DMS53 (cell line): ENCODE measurements at places on chromosomes 3 and 15.

DNA sequence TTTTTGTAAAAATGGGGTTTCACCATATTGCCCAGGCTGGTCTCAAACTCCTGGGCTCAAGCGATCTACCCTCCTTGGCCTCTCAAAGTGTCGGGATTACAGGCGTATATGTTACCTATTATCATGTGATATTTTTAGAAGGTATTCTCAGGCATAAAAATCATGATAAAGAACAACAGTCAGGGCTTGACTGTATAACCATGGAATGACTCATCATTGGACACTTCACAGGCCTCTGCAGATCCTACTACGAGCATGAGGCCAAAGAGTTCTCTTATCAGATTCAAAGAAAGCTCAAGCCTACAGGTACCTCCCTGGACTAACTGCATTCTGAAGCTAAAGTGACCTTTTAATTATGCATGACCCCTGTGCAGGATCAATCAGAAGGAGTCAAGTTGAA, 91.7 kb upstream of the PRICKLE2 start:
- peak; percentile 4 for DNase-seq

- DNase-seq, result no peak
Observed at GRCh38 chr15:90190606-90191343, 10.4 kb upstream of the SEMA4B start.

GRCh38 chr15:56804938-56805337, 71.6 kb upstream of the ZNF280D start:
- DNase-seq, result no peak

DNA sequence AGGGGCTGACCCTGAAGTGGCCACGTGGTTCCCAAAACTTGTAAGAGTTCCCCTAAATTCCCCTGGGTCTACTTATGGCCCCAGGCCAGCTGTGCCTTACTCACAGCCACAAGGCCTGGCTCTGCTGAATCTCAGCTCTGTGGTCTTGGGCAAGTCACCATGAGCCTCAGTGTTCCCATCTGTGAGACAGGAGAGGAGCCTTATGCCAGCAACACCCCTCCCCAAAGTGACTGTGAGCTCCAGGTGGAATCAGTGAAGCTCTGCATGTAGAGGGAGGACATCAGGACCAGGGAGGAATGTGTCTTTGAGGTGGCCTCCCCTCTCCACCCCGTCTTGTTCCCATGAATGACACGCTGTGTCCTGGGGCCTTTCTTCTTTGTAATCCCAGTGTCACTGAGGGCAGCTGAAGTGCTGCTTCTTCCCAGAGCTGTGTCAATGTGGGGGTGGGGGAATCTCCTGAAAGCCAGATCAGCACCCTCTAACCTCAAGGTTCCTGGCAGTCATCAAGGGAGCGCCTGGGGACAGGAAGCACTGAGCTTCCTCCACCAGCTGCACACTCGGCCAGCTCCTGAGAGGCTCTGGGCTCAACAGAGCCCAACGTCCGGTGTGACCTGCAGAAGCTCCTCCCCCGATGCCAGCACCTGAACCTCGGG, 258.9 kb downstream of the UACA start:
- DNase-seq, result peak; percentile 86

DNA sequence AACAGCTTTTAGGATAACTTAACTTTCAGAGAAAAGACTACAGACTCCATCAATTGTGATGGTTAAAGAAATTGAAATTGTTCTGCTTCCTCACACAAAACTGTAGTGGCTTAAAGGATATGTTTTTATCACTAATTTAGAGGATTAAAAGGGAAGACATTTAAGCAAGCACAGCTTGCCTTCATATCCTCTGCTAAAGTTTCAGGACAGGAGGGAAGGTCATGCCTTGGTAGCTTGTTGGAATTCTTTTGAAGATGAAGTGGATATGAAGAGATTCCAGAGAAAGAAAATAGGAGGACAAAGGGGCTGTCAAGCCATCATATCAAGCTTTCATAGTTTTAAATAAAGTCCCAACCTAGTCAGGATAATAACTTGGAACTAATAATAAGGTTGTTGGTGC, 33.1 kb downstream of the CCDC80 start:
- DNase-seq, result no peak

DNA sequence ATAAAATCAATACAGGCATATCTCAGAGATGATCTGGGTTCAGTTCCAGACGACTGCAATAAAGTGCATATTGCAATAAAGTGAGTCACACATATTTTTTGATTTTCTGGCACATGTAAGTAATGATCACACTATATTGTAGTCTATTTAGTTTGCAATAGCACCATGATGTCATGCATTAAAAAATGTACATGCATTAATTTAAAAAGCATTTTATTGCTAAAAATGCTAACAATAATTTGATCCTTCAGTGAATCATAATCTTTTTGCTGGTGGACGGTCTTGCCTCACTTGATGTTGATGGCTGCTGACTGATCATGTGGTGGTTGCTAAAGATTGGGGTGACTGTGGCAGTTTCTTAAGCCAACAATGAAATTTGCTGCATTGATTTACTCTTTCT, 511.1 kb downstream of the OTOL1 start:
- no peak for DNase-seq

- peak; percentile 83 for DNase-seq
Observed at GRCh38 chr3:158918008-158918407, 116.2 kb downstream of the MFSD1 start.

DNA sequence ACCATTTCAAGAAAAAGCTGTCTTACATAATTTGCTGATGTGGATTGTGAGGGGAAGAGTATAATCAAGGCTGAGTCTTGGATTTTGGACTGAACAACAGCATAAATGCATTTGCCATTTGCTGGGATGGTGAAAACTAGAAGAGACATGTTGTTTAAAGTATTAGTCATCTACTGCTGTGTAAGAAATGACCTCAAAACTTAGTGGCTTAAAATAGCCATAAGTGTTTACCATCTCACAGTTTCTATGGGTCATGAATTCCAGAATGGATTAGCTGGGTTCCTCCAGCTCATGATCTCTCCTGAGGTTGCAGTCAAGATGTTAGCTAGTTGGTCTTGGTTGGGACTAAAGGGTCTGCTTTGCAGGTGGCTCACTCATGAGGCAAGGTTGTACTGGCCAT, 66.2 kb downstream of the SCN11A start:
- no peak for DNase-seq

DNA sequence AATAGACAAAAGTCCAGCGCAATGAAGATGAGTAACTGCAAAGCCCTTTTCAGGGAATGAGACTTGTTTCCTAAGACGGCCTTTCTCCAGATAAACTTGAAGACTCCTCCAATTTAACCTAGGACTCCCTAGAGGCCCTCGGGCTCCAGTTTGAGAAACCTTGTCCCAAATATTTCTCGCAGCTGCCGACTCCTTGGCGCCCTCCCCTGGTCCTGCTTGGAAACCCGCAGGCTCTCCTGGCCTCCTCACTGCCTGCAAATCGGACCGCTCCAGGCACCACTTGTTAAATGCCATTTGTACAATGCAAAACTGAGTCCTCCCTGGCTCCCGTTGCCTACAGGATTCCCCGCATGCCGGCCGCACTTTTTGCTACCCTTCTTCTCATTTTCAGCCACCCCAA, 36.8 kb downstream of the MUC4 start:
- peak; percentile 62 for DNase-seq

- peak; percentile 78 for DNase-seq
Observed at GRCh38 chr3:186255703-186256331, 106.2 kb downstream of the DGKG start.

GRCh38 chr3:155941354-155941753, 70.9 kb downstream of the GMPS start:
- DNase-seq, result no peak

GRCh38 chr3:120730576-120731542, 11.5 kb downstream of the RABL3 start:
- DNase-seq, result no peak

DNA sequence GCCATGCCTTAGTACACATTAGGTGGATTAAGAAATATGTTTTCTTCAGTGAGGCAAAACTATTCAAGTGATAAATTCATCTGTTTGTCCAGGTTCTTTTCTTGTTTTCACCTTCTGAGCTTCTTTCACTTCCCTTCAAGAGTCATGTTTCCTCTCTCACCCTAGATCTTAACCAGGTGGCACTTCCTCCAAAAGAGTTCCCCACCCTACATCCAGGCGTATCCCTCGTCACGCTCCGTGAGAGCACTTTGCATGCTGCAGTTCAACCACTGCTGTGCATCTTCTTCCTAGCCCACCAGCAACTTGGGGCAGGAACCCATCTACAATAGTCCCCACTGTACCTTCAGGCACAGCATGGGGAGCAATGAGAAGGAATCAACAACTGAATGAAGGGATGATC, 28.9 kb downstream of the OSBPL10 start:
- no peak for DNase-seq

GRCh38 chr3:13543253-13543652, 5.7 kb upstream of the FBLN2 start:
- no peak for DNase-seq

- DNase-seq, result no peak
Observed at GRCh38 chr3:124397088-124397487, 333.2 kb upstream of the UMPS start.

GRCh38 chr3:147391781-147392624, 14.3 kb downstream of the ZIC4 start:
- peak; percentile 94 for DNase-seq

- DNase-seq, result peak; percentile 13
Observed at GRCh38 chr15:52649686-52650085, 29.5 kb downstream of the ATOSA start.

DNA sequence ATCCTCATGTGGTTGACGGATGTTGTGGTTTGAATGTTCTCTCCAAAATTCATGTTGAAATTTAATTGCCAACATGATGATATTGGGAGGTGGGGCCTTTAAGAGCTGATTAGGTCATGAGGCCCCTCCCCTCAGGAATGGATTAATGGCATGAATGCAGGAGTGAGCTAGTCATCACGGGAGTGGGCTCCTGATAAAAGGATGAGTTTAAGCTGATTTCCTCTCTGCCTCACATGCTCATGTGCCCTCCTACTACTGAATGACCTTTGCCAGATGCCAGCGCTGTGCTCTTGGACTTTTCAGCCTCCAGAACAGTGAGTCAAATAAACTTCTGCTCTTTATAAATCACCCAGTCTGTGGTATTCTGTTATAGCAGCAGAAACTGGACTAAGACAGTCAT, 111.2 kb downstream of the MYO5A start:
- DNase-seq, result no peak

GRCh38 chr3:39383881-39384664, 903 bp downstream of the SLC25A38 start:
- no peak for DNase-seq

- DNase-seq, result peak; percentile 56
Observed at GRCh38 chr15:55789066-55789660, 46.2 kb upstream of the PRTG start.

- peak; percentile 72 for DNase-seq
Observed at GRCh38 chr15:58475573-58476524, 44.1 kb downstream of the LIPC start.

DNA sequence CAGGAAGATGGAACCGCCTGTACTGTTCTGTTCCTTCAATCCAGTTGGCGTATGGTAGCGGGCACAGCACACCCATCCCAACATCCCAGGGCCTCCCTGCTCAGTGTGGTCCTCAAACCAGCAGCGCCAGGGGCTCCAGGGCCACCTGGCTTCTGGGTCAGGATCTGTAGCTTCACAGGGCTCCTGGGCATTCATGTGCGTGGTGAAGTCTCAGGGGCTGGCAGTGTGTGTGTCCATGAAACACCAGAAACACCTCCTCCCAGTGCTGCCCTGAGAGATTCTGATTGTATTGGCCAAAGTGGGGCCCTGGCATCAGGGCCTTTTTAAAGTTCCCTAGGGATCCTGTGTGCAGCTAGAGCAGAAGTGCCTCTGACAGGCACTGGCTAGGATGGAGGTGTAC, 42.1 kb downstream of the ABTB1 start:
- DNase-seq, result no peak

DNA sequence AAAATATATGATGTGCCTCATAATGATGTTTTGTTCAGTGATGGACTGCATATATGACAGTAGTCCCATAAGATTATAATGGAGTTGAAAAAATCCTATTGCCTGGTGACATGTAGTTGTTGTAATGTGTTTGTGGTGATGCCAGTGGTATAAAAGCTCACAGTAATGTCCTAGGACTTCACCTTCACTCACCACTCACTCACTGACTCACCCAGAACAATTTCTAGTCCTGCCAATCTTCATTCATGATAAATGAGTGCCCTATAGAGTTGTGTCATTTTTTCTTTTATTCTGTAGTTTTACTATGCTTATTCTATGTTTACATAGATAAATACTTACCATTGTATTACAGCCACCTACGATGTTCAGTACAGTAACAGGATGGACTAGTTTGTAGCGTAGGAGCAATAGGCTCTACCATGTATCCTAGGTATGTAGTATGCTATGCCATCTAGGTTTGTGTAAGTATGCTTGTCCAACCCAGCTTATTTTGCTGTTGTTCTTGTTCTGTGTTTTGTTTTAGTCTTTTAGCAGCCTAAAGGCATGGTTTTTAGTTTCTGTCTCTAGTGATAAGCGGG, 88.5 kb upstream of the LRRFIP2 start:
- DNase-seq, result peak; percentile 1

GRCh38 chr3:119177321-119177720, 3.9 kb downstream of the UPK1B start:
- no peak for DNase-seq

DNA sequence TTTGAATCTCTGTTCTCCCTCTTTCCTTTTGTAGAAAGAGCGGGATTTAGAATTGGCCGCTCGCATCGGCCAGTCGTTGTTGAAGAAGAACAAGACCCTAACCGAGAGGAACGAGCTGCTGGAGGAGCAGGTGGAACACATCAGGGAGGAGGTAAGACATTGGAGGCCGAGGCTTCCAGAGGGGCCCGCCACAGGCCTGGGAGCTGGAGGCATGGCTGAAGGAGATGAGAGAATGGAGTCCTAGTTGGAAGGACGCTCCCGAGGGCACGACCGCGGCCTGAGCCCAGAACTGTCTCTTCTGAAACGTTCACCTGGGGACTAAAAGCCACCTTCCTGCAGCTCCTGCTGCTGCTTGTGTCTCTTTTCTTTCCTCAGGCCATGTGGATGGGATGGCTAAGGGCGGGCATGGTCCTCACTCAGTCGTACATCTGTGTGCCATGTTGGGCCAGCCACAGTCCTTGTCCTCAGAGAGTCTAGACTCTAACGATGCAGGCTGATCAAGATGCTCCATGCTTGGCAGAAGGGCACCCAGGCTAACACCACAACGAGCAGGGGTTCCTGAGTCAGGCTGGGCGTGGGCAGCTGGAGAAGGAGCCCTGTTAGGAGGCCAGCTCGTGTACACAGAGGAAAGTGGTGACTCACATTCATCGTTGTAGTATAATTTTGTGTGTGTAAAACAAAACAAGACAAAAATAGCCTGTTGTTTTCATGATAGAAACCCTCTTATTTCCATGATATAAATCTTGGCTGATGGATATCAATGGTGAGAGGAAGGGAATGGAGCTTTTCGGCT, 81.1 kb downstream of the CCK start:
- peak; percentile 50 for DNase-seq

DNA sequence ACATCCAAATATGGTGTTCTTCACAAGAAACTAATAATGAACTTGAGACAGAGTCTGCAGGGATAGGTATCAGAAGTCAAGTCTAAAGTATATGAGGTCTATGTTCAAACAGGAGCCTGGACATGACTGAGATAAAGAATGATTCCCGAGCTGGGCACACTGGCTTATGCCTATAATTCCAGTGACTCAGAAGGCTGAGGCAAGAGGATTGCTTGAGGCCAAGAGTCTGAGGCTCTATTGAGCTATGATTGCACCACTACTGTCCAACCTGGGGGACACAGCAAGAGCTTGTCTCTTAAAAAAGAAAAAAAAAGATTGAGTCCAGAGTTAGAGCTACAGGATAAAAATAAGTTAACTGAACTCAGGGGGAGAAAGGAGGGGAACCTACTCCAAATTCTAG, 246.5 kb downstream of the LRRN1 start:
- DNase-seq, result no peak
